ENCODE measurements at places on chromosomes 16 and 17.

GRCh38 chr16:79845033-79845733, 244.6 kb upstream of the MAF start:
- DNase-seq: no peak

GRCh38 chr16:28210264-28210663, 1.5 kb downstream of the XPO6 start:
- DNase-seq: no peak

GRCh38 chr16:69917739-69918138, 33.4 kb upstream of the CLEC18A start:
- DNase-seq: peak; percentile 95

GRCh38 chr16:58044266-58045019, 18.9 kb downstream of the MMP15 start:
- no peak for DNase-seq

- no peak for DNase-seq
These were observed 937.7 kb upstream of the SOX9 start for GRCh38 chr17:71183066-71183660.

Measured in fibroblast of skin of abdomen (primary cell).